ENCODE measurements at places on chromosomes 3 and 15. TPM values are rescaled to one million over a fixed set of nuclear protein-coding genes. Genes with fewer than 3 reads are reported as not detected.

FRMD5 gene
- total RNA-seq = 2.9 TPM

GPR62 gene
- total RNA-seq = not detected

APOD gene
- total RNA-seq = 0.86 TPM

TTC23 gene
- 11.6 TPM for total RNA-seq

SLC12A8 gene
- total RNA-seq = 1.2 TPM

REC114 gene
- total RNA-seq = not detected

SLC24A5 gene
- not detected for total RNA-seq

CPA3 gene
- not detected for total RNA-seq

GOLGA6D gene
- total RNA-seq = not detected

PIGBOS1 gene
- total RNA-seq = 35.1 TPM

EMC7 gene
- 139 TPM for total RNA-seq

CD96 gene
- not detected for total RNA-seq

DLL4 gene
- 1.8 TPM for total RNA-seq

PLA2G4E gene
- not detected for total RNA-seq

SEMA3B gene
- total RNA-seq = 8.8 TPM
